Kidney epithelial cell (primary cell): ENCODE measurements at places on chromosomes 4 and X.

DNA sequence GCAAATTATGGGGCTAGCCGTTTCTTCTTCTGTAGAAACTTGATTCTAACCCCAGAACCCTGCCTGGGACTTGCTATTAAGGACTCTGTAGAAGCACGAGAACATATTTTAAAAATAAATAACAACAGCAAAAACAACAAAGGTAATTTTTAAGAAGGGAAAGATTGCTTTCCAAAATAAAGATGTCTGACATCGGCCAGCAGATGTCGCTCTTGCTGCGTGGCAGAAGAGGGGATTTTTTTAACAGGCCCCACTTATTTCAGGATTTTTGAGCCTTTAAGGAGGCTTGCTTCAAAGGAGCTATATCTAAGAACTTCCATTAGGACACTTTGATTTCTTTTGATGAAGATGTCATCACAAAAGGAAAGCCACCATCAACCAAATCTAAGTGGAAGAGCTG is 62.8 kb upstream of the EGFL6 start:
- no peak for DNase-seq

GRCh38 chr4:109977854-109978501 is 65.3 kb downstream of the EGF start:
- no peak for DNase-seq

DNA sequence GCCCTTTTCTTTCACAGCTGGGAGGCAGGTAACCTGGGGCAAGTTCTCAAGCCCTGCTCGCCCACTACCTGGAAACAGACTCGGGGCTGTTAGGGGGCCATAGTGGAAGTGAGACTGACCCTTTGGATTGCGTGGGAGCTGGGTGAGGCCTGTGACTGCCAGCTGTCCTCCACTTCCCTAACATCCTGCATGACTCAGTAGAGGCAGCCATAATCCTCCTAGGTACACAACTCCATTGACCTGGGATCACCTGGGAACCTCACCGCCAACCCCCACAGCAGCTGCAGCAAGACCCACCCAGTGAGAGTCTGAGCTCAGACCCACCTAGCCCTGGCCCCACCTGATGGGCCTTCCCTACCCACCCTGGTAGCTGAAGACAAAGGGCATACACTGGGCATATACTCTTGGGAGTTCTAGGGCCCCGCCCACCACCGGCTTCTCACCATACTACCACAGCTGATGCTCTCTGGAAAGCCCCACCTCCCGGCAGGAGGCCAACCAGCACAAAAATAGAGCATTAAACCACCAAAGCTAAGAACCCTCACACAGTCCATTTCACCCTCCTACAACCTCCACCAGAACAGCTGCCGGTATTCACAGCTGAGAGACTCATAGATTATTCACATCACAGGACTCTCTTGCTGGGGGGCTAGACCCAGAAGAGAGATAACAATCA is 61.1 kb upstream of the DCTD start:
- peak; percentile 12 for DNase-seq

DNA sequence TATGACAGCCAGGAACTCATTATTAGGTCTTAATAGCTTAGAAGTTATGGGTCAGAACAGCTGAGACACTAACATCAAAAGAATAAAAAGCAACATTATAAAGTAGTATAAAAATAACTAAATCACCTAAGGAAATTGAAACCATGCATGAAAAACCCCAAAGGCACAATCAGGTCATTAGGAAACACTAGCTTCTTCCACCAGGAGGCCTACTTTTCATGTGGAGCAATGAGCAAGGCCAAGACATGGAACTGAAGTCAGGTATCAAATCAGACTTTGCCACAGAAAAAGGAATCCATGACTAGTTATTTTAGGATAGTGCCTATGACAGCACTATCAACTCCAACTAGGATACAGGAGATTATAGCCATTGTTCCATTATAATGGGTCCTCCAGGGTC is 7.9 kb downstream of the HUWE1 start:
- no peak for DNase-seq

DNA sequence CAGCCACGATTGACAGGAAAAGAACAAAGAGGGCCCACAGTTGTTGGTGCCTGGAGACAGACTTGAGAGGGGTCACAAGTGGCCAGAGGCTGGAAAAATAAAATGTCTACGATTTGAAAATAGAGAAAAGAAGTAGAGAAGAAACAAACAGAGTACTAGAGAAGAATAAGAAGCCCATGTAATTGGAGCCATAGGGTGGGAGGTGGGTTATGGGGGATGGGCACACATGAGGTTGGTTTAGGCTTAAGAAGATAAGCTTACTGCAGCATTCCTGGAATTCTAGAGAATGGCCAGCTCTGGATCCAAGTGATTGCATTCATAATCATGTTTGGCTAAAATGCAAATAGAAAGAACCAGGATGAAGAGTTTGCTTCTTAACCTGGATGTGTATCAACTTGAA is 210.7 kb downstream of the MAML3 start:
- no peak for DNase-seq

GRCh38 chrX:15737959-15738902 is at the start of gene CA5B:
TSS of gene CA5B (plus strand) at chrX:15738270. CDS start at chrX:15750024, 11,754 bp downstream.
- DNase-seq = peak; percentile 73

- DNase-seq = peak; percentile 31
Observed at GRCh38 chr4:89836897-89837384, at the start of gene SNCA. TSS of gene SNCA (minus strand) at chr4:89837161. CDS start at chr4:89835667, 1,494 bp downstream.

- DNase-seq = no peak
Observed at GRCh38 chrX:119647089-119647488, 40.9 kb upstream of the NKRF start.

DNA sequence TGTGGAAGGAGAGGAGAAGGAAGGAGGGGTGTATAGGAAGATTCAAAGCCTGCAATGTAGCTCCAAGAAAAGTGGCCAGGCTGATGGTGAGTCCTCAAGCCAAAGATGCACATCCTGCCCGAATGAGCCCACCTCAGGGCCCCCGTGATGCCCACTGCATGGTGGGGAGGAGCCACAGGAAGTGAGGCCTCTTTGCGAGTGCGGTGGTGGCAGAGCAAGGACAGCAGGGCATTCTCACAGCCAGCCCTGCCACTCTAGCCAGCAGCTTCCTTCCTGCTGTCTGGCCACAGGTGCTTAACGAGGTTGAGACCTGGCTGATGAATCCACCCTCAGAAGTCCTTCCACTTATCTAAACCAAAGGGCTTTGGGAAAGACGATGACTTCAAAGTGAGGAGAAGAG is 55.8 kb downstream of the BCOR start:
- DNase-seq = no peak

- DNase-seq = no peak
Observed at GRCh38 chr4:34187056-34187455, 2057.3 kb downstream of the ARAP2 start.

DNA sequence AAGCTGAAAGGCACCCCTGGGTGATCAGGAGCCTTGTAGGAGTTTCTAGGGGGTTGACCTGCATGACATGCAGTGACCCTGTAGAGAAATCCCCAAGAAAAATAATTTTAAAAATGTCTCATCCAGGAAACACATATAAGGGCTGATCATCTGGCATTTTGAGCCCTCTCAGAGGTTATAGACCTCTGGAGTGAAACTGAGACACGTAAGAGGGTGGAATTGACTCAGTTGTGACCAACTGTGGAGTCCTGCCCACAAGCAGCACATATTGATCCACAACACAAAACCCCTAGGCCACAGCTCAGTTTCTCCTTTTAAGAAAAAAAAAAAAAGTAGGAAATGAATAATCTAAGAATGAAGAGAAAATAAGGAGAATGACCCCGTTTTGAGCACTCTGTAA is 32.5 kb upstream of the MTMR8 start:
- no peak for DNase-seq

DNA sequence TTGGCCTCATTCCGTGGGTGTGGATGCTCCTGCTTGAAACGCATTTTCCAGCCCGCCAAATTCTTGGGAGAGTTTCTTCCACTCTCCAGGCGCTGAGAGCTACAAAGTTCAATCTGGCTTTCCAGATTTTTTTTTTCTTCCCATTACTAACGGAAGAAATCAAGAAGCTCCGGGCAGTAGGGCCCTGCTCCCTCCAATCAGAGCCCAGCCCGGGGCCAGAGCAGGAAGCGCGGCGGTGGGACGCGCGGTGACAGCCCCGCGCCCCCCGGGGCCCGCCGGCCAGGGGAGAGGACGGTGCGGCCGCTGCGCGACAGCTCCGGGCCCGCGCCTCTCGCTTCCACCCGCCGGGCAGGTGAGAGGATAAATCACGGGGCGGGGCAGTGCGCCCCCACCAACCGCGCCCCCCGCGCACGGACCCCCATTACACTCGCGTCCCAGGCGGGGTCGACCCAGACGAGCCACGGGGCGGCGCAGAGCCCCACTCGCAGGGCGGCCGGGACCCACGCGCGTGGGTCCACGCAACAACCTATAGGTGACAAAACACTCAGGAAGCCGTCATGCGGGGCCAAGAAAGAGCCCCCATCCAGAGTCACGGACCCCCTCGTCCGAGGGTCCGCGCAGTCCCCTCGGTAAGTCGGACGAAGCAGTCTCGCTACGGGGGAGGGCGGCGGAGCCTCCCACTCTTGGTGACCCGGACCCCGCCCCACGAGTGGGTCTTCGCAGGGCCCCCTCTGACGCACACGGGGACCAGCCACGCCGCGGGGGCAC is 868 bp downstream of the AFAP1 start:
- DNase-seq = no peak

- no peak for DNase-seq
Observed at GRCh38 chr4:156252358-156252921, 298.8 kb upstream of the CTSO start.

- no peak for DNase-seq
Observed at GRCh38 chr4:124290678-124291077, 421.9 kb downstream of the ANKRD50 start.

- no peak for DNase-seq
Observed at GRCh38 chrX:41661366-41662095, 27.2 kb upstream of the GPR34 start.

DNA sequence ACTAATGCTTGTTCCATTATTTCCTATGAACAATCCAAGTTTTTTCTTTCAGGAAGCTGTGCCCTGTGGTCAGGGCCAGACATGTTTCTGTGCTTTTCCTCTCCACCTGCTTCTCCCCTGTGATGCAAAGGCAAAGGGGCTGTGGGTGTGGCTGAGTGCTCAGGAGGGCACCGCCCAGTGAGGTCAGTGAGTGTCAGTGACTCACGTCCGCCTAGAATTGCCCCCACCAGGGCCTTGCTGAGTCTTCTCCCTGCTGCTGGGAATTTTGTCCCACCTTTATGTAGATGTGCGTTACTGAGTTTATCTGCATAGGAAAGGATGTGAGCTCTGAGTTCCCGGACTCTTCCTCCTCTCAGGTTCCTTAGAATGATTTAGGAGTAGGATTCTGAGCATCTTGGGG is 283.2 kb downstream of the DCHS2 start:
- no peak for DNase-seq

DNA sequence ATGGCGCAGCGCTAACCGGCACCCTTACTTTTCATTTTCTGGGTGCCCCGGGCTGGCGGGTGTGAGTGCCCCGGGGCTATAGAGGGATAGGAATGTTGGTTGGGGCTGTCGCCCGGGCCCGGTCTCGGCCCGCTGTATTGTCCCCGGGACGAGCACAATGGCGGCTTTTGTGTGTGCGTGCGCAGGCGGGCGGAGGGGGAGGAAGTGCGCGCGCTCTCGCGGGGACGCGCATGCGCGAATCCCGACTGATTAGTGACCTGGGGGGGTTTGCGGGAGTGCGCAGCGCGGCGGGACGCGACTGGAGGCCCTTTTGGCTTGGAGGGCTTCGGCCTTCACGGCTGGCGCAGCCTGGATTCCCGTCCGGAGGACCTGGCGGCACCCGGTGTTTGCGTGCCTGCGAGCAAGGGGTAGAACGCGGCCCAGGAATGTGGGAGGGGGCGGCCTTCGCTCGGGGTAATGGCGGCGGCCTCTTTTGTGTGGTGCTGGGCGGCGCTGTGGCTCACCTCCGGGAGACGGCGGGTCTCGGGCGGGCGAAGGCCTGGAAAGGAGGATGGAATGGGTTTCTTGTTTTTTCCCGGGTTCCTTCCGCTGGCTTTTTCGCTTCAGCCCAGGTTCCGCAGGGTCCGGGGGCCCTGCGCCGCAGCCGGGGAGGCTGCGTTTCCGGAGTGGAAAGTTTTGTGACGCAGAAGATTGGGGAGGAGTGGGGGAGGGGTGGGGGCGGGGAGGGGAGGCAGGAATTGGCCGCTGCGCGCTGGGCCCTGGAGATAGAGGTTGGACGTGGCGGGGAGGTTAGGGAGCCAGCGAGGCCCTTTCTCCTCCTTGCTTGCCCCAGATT is 618 bp downstream of the DDX3X start:
- no peak for DNase-seq

GRCh38 chr4:79983431-79983830 is 89.6 kb downstream of the ANTXR2 start:
- DNase-seq = no peak

DNA sequence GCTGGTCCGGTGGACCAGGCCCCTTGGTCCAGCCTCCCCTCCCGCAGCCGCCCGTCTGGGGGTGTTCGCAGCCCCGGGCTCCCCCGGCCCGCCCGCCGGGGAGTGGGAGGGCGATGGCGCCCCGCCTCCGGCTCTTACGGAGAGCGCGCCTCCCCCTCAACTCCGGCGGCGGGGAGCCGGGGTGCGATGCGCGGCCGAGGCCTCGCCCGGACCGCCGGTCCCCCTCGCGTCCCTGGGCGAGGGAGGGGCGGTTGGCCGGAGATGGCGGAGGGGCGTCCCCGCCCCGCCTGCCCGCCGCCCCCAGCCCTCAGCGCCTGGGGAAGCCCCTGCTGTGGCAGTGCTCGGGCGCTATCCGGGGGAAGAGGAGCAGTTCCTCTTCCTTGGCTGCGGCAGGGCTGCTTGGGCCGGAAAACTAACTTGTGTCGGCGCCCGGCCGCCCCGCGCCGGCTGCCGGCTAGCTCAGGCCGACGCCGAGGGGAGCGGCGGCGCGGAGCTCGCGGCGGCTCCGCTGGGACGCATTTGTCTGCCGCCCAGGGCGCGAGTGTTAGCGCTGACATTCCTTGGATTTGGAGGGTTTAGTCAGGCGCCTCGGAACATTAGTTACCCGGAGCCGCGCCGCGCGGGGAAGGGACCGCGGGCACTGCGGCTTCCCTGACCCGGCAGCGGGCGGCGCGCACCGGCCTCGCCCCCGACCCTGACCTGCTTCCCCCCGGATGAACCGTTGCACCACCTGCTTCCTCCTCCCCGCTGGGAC is 994 bp downstream of the GALNT7 start:
- DNase-seq = no peak

DNA sequence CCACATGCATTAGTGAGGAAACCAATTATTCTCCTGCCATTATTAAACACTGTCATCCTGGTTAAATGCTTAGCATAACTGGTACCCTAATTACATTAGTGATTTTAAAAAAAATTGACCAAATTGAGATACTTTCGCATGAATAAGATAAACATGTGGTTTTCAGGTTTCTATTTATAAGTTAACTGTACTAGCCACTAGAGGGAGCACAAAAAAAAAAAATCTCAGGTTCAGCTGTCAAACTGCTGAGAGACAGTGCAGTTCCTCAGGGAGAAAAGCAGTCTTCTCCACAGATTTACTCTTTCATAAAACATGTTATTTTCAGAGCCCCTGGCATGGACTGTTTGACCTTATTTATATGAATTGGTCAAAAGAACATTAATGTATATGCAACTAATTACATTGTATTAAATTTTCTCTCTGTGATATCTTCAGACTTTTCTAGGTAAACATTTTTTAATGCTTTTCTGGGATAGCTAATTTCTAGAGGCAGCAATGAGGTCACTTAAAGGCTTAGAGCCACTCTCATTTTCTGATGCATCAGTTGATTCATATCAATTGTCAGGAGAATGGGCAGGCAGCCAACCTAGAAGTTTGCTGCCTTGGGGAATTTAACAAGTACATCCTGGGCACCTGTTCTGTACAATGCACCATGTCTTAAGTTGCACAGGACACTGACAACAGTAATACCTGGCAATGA is 167.5 kb downstream of the CDS1 start:
- DNase-seq = peak; percentile 14
